Effector memory CD4-positive, alpha-beta T cell (primary cell): ENCODE measurements at places on chromosomes 2 and 18.

DNA sequence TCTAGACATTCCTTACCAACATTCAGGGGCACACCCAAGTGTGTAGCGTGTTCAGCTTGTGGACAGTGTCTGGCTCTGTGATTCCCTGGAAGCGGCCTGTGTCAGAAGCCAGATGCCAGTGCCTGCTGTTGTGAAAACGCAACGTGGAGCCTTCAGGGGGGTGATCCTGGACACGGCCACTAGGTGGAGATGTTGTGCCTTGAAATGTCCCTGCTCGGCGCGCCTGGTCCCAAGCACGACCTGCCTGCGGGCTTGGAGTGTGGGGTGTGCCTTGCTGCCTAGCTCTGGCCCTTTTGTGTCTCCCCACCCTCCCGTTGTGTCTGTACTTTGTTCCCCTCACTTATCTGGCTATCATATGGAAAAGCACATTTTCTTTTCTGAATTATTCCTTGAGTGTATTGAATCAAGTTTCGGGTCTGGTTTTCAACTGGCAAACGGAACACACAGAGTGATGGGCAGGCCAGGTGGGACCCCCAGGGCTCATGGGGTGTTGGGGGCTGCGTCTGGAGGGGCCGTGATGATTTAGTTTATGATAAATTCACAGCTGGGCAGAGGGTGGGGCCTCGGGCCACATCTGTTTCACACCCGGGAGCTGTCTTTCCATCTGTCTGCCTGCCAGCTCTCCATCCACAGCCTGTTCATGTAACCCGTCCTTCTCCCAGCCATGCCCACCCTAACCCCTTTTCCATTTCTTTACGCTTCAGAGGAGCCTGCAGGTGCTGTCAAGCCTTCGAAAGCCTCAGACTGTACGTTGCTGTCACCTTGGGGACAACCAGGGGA, 95.5 kb downstream of the DYSF start:
- DNase-seq = peak; percentile 31

DNA sequence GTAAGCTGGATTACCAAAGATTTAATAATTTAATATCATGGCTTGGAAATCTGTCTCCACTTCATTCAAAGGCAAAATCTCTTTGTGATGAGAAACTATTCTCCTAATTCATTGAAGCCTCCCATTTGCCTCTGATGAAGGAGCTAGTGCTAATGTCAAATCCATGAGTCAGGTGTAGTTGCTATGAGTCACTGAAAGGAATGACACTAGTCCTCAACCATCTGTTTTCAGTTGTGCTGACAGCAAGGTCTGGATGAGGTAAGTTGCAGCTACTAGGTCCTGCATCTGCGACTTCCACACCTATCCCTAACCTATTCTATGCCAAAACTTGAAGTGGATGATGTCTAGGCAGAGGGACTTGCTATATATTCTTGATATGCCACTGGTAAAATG, 324.0 kb upstream of the UBE2E3 start:
- no peak for DNase-seq

DNA sequence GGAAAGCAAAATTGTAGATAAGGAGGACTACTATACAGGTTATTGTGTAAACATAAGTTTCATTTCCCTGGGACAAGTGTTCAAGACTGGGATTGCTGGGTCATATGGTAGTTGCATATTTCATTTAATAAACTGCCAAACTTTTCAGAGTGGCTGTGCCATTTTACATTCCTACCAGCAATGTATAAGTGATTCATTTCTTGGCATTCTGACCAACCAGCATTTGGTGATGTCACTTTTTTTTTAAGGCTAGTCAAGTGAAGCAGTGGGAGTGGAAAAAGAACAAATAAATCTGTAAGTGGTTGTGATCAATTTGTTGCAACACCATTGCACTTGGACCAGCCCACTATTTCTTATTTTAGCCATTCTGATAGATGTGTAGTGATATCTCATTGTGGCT, 5.2 kb upstream of the CHCHD5 start:
- no peak for DNase-seq

GRCh38 chr2:31282634-31283033, 48.7 kb downstream of the EHD3 start:
- no peak for DNase-seq

- DNase-seq = no peak
These were observed 123.2 kb downstream of the EPHA4 start for GRCh38 chr2:221448844-221449390.

GRCh38 chr2:233185963-233186362, 65.5 kb upstream of the ATG16L1 start:
- DNase-seq = no peak

DNA sequence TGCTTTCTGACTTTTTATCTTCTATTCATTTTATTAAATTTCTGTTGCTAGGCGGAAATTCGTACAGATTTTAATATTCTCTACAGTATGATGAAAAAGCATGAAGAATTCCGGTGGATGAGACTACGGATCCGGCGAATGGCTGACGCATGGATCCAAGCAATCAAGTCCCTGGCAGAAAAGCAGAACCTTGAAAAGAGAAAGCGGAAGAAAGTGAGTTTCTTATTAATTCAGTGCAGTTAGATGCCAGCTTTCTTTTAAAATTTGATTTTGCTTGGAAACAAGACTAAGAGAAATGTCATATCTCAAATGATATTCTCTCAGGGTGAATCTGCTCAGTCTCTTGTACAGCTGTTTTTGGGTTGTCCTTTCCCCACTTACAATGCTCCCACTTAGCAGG, 84.3 kb downstream of the MGAT5 start:
- DNase-seq = no peak

GRCh38 chr2:83650161-83650560, 808.9 kb downstream of the SUCLG1 start:
- DNase-seq = no peak

- DNase-seq = no peak
These were observed 7.1 kb downstream of the HS1BP3 start for GRCh38 chr2:20643826-20644225.

DNA sequence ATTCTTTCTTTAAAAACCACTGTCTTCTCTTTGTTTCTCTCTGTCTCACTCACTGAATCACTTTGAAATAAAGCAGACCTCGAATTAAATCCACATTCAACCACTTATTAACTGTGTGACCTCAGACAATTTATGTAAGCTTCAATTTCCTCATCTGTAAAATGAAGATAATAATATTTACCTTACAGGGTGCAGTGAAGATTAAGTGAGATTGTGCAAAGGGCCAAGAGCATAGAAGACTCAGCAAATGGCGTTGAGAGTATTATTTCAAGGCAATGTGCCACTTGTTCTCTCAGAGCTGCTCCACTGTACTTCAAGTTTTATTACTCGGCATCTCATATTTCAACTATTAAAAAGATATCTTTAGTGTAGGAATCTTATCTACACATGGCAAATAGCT, 454.2 kb upstream of the HNRNPA3 start:
- no peak for DNase-seq

GRCh38 chr2:118089139-118089800, 999 bp downstream of the INSIG2 start:
- no peak for DNase-seq

- DNase-seq = no peak
These were observed 28.6 kb downstream of the ASXL3 start for GRCh38 chr18:33606621-33607020.

- no peak for DNase-seq
These were observed 18.9 kb upstream of the IL1R2 start for GRCh38 chr2:101972621-101973434.

DNA sequence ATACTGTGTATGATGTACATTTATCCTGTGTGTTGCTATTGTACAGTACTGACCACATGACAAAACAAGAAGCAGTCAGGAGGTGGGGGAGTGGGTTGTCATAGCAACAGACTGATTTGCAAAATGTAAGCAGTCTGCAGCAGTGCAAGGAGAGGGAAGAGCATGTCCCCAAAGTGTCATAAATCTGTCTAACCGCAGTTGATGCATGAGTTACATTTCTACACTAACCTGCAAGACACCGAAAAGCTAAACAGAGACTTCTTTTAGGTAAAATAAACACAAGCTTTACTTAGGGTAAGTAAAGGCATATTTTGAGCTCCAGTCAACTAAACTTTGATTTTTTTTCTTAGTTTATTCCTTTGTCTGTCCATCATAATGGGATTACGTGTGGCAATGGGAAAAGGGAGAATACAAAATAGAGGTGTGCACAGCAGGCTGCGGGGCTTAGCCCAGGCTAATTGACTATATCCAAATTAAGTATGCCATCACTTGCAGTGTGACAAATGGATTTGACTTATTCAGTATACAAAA, 134.5 kb downstream of the MEIS1 start:
- DNase-seq = no peak
